Stimulated activated CD4-positive, alpha-beta T cell treated with anti-CD3 and anti-CD28 coated beads, Interleukin-15, amount 100 ng/mL, for 1 hour (primary cell): ENCODE measurements at places on chromosomes 3 and 15.

DNA sequence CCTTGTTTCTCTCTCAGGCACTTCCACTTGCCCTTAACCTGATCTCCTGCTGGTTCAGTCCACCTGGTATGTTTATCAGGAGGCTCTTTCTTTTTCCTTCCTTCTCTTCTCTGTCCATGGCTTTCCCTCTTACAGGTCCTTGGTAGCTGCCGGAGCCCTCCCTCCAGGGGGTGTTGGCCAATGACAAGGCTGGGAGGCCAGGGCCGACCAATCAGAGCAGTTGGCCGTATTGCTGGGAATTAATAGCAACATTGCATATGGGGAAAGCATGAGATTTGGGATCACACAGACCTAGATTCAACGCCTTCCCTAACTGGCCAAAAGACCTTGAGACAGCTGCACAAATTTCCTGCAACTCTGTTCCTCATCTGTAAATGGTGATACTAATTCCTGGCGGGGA lies 62.4 kb downstream of the CEMIP start:
- DNase-seq: no peak

DNA sequence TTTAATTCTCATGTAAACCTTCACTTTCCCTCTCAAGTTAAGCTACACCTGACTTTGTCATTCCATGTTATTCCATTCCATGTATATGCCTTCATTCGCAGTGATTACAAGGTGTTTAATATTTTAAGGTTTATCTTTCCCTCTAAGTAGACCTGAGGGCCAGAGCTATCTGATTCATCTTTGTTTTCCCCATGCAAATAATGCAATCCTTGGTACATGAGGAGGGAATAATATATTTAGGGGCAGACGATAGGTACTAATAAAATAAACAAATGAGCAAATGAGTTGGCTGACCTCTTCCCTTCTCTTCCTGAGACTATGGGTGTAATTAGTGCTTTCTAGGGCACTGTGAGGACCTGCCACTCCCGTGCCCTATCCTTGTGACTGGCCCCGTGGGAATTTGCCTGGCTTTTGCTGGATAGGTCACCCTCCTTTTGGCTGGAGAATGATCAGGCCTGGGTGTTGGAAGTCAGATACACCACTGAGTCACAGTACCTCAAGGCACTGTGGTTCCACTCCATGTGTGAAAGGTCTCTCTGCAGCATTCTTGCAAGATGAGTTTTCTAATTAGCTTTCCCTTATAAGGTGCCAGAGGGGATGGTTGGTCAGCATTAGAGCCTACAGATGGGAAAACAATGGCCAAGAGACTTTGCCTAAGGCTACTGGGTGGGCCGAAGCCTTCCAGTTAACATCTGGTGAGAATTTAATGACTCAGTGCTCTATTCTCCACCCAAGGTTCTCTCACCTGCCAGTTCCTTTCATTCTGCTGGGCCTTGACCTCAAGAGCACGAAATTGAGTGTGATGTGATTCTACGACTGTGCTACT lies 183.2 kb downstream of the P3H2 start:
- DNase-seq: no peak

DNA sequence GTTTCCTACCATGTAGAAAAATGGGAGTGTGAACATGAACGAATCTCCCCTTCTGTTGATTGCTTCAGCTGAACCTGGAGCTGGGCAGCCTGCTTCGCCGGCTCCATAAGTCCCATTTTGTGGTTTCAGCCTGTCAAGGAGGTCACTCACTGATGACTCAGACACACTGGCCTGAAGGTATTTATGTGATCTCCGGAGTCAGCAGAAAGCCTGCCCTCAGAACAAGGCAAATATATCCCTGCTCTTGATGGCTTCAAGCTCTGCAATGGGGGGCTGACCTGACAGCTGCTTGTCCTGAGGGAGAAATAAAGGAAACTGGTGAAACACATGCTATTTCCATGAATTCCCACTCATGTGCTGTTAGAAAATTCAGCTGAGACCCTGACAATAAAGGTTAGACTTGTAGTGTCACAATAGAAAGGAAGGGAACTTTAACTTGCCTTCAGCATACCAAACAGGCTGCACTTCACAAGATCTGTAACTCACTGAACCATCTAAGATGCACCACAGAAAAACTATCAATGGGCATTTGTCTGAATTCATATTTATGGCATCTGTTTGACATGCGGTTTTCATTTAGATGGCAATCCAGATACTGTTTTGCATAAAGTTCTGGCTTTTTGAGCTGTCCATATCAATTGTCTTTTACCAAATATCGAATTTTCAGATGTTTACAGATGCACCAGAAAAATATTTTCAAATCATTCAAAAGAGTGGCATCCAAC lies 282.0 kb upstream of the VEPH1 start:
- DNase-seq: no peak

DNA sequence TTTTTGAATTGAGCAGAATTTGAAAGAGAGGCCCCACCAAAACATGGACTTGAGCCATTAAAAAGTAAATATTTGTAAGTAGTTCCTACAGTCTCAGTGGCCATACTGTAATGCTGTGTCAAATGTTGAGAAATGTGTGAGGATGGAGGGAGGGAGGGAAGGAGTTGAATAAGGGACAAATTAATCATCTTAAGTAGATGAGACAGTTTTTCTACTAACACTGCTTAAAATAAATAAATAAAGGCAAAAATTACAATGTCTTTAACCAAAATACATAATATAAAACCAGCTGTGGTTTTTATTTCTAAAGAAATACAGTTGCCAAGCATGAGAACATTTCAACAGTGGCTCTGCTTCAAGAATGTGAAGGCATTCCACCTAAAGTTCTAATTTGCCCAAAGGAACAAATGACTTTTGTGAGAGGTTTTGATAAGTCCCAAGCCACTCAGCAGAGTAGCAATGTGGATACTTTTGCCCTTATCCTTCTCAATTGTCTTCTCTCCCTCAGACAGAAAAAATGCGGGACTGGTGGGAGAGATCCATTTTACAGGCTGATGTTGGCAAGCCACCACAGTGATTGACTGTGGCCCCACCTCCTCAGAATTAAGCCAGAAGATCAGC lies 427.0 kb upstream of the RARB start:
- no peak for DNase-seq

DNA sequence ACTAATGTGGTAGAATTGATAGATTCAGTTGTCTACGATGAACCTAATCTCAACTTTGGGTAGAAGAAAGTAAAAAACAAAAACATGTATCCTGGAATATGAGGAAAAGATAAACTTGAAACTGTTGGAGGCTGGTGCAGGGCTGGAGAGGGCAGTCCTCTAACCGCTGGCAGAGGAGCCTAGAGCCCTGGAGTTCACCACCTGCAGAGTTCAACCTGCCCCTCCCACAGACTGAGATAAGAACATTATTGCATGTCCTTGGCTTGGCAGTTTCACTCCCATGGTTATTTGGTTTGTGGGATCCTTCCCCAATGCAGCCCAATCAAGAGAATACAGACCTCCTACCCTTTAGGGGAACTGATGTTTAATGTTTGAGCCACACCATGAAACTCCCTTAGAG lies 53.2 kb upstream of the GATM start:
- DNase-seq: no peak
